GM19239 (cell line): ENCODE measurements at places on chromosomes 13 and 19.

- DNase-seq = peak; percentile 91
Measured at GRCh38 chr13:98476538-98476966, 100.4 kb downstream of the STK24 start.

DNA sequence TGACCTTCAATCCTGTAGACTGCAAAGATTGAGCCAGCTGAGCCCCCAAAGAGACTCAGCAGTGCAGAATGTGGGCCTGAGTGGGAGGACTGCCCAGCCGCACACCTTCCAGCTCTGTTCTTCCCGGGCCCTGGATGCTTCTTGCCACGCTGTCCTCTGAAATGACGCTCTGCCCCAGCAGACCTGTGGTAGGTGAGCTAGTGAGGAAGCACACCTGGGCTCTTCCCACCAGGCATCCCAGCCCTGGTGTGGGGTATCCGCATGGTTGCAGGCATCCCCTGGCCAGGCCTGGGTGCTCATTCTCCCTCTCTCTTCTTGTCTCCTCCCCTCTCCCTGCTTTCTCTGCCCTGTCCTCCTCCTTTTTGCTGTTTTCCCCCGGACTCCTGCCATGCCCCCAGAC, 9.8 kb upstream of the MZF1 start:
- DNase-seq = no peak

GRCh38 chr13:40316301-40316700, 350.1 kb downstream of the FOXO1 start:
- no peak for DNase-seq

GRCh38 chr13:101612735-101613134, 160.3 kb downstream of the ITGBL1 start:
- no peak for DNase-seq

DNA sequence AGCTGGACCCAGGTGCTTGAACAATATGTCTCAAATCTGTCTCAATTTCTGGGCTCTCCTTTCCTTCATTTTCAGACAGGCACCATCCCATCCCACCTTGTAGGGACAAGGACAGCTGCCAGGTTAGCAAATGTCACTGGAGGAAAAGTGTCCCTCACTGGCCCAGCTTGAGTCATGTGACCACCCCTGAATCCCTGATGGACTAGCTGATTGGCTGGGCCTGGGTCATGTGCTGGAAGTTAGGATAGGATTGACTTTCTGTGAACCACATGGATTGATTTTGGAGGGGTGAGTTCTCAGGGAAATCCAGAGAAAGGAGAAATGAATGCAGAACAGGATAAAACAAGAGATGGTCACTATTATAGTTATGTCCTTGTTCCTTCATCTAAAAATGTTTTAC, 28.2 kb upstream of the FXYD3 start:
- DNase-seq = no peak

GRCh38 chr19:40398417-40399131, 8.6 kb upstream of the HIPK4 start:
- DNase-seq = no peak

DNA sequence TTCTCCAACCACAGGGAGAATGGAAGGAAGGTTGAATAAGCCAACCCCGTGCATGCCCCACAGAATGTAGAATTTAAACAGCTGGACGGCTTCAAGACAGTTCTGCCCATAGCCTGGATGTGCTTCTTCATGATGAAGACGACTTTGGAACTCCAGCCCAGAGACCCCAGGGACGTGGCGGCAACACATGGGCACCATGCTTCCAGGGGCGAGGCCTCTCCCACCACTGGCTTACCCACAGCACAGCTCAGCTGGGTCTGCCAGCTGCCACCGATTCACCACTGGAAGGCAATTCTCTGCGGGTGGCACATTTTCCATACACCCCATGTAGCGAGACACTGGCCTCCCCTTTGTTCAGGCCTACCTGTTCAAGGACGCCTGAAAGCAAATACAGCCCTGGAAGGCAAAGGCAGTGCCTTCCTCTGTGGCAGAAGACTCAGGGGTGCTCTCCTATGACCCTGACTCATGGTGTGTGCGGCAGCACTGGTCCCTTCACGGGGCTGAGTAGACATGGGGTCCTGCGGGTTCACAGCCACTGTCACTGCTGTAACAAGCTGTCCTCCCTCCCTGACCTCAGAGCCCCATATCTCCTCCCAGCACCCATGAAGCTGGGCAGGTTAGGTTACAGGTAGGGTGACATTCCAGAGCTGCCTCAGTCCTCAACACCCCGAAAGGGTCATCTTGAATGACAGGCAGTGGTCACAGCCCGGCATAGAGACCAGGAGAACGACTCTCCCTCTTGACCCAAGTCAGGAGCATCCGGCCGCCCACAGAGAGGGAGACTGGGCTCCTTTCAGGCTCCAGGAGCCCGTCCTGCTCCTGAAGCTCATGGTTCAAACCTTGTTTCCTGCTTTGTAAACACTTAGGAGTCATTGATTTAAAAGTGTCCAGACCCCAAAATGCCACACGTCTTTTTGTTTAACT, 72.7 kb downstream of the SPACA7 start:
- no peak for DNase-seq

- no peak for DNase-seq
Measured at GRCh38 chr13:28655561-28655960, 3.4 kb upstream of the POMP start.

DNA sequence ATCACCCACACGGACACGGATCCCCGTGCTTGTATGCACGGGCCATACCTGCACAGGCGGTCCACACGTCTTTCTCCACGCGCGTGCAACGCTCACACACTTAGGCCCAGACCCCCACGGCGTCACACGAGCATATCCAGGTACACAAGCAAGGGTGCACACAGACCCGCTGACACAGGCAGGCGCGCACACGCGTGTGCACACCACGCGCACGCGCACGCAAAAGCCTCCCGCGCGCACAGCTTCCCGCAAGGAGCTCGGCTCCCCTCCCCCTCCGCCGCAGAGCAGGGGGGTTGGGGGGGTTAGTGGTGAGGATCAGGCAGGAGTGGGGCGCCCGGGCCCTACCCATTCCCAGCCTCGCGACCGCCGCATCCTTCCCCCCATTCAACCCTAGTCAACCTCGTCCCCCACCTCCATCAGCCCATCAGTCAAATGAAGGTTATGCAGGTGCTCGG, 407 bp downstream of the RAB3A start:
- DNase-seq = no peak

DNA sequence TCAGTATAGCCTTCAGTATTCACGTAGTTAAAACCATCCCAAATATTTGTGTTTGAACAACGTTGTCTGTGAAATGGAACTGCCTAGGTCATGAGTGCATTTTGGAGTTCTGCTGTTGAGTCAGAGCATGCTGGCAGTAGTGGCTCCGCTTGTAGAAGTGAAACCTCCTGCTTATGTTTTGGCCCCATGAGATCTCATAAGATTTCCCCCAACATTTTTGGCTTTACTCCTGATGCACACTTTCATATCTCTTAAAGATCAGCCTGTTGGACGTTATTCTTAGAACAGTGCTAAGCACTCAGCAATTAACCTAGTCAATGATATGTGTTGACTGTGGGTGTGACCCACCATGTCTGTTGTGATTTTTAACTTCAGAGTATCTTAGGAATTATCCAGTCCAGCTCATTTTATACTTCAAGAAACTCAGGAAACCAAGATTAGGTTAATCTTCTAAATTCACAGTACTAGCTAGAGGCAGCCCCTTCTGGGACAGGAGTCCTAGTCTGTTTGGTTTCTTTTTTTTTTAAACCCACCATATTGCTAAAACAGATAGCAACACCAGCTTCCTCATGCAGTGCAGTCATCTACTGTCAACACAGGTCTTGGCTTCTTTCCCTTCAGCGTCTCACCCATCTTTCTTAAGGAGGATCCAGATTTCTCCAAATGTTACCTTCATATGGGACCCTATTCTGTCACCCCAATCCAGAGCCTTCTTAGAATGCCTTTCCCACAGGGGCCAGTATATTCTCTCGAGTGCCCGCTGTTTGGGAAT, 26.2 kb downstream of the RAP2A start:
- peak; percentile 12 for DNase-seq

DNA sequence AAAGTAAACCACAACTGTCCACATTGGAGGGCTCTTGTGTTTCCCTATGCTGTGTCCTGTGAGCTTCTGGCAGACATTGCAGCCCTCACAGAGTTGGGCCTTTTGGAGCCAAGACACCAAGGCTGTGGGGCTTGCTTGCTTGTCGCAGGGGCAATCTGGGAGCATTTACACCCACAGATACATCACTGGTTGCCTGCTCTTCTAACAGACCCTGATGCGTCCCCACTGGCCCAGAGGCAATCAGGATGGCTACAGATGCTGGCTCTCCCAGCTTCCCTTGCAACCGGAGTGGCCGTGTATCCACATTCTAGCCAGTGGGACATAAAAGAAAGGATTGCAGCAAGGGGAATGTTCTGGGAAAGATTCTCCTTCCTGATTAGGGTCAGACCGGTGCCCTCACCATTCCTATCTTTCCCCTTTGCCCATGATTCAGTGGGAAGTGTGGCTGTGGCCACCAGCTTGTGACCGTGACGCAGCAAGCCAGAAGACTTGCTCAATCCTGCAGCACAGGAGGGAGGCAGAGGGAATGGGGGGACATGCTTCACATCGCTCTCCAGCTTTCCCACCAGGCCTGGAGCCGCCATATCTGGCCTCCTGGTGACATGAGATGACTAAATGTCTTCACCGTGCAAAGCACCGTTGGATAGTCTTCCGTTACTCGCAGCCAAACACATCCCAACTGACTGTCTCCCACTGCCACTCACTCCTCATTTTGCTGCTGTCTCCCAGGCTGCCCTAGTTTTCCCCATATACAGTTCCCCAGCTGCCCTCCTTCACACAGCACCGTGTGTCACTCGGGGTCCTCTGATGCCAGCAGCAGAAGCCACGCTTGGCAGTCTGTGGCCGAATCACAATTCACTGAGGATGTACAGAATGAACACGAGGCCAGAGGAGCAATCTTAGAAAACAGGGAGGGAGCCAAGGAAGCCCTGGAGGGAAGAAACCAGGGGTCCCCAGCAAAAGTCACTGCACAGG, 151.0 kb downstream of the DPF1 start:
- no peak for DNase-seq

DNA sequence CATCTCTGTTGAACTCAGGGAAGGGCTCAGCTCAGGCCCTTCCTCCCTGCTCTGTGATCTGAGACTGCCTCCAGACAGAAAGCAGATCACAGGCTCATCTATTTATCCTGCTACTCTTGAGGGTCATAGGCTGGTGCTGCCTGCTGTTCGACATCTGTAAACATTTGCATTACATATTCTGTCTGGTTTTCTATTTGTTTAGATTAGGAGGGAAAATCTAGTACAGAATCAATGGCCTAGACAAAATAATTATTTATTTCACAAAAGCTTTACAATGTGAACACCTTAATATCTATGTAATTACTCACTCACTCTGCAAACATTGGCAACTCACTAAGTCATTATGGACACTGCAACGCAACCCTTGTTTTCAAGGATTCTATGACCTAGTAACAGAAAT, 43.0 kb downstream of the CEP89 start:
- no peak for DNase-seq

DNA sequence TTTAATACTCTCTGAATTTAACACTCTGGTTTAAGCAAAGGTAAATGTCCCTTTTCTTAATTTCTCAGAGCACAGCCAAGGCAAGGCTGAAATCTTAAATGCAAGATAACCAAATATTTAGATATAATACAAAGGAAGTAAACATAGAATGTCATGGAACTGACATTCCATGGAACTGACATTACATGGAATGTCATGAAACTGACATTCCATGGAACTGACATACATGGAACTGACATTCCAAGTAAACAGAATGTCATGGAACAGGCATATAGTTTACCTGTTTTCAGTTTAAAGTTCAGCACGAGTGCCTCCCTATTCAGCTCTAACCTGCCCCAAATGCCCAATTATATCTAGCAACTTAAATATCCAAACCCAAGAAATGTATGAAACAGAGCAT, 21.8 kb downstream of the FGF14 start:
- DNase-seq = no peak

GRCh38 chr13:71587817-71588216, 279.2 kb downstream of the DACH1 start:
- no peak for DNase-seq

DNA sequence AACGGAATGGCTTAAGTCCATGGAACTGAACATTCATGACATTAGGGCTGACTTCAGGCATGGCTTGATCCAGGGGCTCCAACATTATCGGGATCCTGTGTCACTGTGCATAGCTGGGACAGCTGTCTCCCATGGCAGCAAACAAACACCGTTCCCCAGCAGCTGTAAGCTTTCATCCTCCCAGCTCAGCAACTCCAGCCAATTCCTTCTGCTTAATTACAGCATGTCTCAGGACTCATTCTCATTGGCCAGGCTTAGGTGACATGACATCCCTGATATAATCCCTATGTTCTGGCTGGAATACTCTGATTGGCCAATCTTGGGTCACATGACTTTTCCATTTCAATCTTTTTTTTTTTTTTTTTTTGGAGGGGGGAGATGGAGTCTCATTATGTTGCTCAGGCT, 10.9 kb upstream of the TLE5 start:
- DNase-seq = no peak

DNA sequence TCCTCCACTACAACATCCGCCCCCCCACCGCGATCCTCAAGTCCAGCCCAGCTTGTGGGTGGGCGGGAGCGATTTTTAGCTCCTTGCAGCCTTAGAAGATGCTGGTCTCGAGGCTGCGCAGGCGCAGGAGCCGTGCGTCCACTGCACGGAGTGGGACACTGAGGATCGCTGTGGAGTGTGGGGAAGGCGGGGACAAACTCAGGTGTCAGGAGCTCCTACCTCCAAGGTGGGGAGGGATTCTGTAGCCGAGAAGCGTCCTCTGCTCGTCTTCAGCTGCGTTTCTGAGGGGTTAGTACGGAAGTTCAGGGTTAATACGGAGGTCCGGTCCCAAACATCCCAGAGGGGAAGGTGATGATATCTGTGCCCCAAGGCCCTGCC, at the start of gene RTBDN:
RTBDN (minus strand) TSS at position 14 of the 378 bp plus-strand sequence. CDS start 4,600 bp downstream, outside the sequence.
- no peak for DNase-seq

DNA sequence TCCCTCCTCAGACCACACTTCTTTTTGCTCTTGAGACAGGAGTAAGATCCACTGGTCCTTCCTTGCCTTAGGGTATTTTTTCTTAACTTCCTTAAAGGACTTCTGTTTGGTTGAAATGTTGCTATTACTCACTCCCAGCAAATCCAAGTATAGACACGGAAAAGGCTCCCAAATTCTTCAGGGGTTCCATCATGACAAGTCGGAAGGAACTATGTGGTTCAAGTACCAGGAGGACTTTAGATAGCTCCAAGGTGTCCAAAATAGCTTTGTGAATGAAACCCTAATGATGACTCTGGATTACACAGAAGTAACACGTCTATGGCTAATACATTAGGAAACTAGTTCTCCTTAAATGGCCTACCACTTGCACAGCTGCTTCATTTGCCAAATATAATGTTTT, 238.7 kb downstream of the KCTD12 start:
- no peak for DNase-seq

DNA sequence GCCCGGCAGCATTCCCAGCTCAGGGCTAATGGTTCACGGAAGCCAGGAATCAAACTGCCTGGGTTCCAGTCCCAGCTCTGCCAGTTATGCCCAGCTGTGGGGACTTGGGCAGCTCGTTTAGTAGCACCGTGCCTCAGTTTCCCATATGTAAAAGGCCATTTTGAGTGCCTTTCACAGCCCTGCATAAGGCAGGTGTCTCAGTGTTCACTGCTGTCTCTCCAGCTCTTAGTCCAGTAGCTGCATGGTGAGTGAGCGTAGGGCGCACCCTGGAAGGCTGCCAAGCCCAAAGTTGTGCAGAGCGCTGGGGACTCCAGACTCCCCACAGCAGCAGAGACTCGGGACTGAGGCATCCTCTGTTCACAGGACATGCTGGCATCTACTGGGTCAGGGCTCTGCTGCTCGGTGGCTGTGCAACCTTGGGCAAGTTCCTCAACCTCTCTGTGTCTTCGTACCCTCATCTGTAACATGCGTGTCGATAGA, 5.5 kb downstream of the RPL28 start:
- no peak for DNase-seq

- DNase-seq = peak; percentile 2
Measured at GRCh38 chr13:71866335-71867130, 471 bp downstream of the DACH1 start.

- DNase-seq = no peak
Measured at GRCh38 chr19:10682397-10683063, 18.7 kb upstream of the QTRT1 start.
